MG63 (cell line): ENCODE measurements at places on chromosomes 16 and 17. TPM values are rescaled to one million over a fixed set of nuclear protein-coding genes. Genes with fewer than 3 reads are reported as not detected.

GRCh38 chr17:3657874-3658783, 10.2 kb downstream of the TAX1BP3 start:
- no peak for DNase-seq

DNA sequence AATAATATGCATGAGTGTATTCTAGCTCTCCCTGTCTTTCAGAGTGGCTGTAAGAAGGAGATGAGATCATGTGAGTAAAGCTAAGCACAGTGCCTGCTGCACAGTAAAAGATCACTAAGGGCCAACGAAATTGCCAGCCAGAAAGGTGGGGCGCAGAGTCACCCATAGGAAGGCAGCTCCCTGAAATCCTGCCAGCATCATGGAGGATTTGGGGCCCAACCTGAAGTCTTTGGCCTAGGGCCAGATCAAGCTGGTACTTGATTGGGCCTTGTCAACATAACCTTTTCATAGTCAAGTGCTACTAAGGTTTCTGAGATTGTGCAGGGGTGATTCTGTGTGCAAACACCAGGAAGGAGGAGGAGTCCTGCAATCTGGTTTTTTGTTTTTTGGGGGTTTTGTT, 16.5 kb downstream of the SCNN1B start:
- DNase-seq: no peak

- DNase-seq: no peak
Measured at GRCh38 chr17:55842405-55843158, 91.7 kb downstream of the PCTP start.

DNA sequence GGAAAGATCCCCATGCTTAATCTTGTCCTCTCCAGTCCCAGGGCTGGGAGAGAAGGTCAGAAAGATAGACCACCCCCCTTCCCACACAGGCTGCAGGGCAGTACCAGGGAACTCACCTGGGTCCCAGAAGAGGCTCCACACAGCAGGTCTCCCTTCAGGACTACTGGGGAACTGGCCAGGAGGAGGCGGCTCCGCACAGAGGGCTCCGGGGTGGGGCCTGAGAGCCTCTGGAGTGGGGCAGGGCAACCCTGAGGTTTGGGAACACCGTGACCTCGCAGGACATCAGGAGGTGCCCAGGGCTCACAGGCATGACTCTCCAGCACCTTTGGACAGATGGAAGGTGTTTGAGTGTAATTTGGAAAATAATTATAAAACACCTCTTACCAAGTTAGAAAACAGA, 11.0 kb downstream of the ABCA3 start:
- DNase-seq: no peak

GRCh38 chr17:50866950-50867362, 802 bp upstream of the TOB1 start:
- peak; percentile 67 for DNase-seq

GRCh38 chr16:54453871-54454270, 167.3 kb upstream of the IRX3 start:
- DNase-seq: no peak

GRCh38 chr17:82949984-82950383, 110.2 kb upstream of the ZNF750 start:
- DNase-seq: no peak

DNA sequence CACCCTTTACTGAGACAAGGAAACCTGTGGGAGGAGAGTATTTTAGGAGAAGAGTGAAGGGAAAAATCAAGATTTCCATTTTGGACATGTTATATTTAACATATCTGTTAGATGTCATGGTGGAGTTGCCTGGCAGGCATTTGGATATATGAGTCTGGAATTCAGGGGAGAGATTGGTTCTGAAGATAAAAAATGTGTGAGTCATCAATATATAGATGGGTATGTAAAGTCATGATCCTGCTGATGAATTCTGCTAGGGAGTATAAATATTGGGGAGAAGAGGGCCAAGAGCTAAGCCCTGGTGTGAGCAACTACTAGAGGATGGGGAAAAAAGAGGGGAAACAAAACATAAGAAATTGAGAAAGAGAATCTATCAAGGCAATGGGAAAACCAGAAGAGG, 151.3 kb upstream of the SOX9 start:
- no peak for DNase-seq

DNA sequence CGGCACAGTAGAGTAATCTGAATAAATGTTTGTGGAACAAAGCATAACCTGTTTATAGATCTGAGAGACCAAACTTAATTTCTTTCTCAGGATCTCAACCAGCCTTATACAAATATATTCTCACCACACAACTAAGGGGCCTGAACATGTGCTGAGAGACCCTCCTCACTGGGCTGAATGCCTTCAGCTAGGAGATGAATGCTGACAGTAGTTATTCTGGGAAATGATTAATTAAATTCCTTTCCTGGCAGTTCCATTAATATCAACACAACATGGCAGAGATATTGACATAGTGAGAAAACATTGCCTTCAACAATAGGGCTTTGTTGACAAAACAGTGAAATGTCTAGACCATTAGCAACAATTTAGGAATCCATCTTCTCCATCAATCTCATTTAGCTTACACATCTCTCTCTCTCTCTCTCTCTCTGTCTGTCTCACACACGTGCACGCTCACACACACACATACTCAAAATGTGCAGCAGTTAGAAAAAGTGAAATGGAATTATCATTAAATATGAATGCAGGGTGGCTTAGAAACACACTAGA, 780.8 kb upstream of the CDH8 start:
- DNase-seq: no peak

GRCh38 chr16:68384288-68385161, 63.8 kb downstream of the SMPD3 start:
- DNase-seq: no peak

DNA sequence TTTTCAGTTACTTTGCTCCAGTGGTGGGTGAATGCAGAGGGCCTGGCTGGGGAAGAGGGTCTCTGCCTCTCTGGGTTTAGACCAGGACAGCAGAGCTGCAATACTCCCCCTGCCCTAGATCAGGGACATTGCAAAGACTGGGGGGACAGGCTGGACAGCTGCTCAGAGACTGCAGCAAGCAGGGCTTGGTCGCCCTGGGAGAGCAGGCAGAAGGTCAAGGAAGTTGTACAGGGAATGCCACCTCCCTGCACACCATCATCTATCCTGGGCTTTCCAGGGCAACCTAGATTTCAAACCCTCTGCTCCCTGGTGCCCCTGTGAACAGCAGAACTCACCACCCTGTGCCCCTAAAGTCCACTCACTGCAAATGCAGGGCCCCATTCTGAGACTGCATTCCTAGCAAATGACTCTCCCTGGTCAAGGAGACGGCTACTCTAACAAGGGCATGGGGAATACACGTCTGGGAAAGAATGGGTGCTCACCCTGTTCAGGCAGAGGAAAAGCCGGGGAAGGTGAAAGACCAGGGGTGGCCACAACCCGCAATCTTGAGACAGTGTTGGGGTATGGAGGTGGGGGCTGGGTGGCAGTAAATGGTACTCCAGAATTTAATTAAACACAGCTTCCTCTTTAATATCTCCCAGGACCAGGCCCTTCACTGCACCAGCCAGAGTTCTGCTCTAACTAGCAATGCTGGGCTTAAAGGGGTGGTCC, 1.0 kb downstream of the KIFC3 start:
- DNase-seq: peak; percentile 83

- DNase-seq: no peak
Measured at GRCh38 chr16:82782715-82783251, 156.0 kb downstream of the CDH13 start.

- DNase-seq: peak; percentile 79
Measured at GRCh38 chr17:68821860-68822696, 133.1 kb downstream of the ABCA8 start.

GRCh38 chr17:67671493-67671892, 46.2 kb upstream of the NOL11 start:
- no peak for DNase-seq

DNA sequence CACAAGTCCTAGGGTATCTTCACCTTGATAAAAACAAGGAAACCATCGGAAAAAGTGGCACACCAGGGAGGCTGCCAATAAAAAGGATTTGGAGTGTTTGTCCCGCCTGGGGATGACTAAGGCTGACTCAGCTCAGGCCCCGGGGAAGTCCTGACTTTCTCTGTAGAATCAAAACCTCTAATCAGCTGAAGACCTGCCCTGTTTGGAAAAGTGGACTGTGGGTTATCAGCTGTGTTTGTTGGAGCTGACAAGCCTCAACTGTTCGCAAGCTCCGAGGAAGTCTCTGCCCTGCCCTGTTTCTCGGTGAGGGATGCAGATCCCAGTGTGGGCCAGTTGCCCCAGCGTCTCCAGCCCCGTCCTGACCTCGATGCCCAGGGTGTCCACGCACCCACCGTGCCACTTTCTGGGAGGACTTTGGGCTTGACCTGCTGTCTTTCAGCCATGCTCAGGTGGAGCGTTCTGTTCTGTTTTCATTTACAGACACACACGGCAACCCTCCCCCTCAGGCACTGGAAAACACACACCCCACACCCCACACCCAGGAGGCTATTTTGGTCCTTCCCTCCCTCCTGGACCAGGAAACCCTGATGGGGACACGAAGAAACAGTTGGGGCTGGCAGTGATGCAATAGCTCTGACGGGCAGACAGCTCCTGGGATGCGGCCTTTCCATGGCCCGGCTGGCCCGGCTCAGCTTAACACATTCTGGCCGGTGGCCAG, 27.6 kb upstream of the PITPNA start:
- DNase-seq: peak; percentile 83

DNA sequence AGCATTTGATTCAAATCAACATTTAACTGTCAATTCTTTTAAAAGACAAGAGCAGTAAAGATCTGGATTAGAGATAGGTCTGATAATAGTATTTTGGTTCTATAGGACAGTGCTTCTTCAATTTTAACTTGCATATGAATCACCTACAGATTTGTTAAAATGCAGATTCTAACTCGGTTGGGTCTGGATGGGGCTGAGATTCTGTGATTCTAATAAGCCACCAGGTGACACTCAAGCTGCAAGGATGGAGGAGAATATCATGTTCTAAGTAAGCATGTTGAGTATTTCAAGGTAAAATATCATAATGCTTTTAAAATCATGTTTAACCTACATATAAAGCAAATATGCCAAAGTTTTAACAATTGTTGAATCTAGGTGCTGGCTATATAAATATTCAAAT, 15.8 kb downstream of the TSPOAP1 start:
- DNase-seq: no peak

DNA sequence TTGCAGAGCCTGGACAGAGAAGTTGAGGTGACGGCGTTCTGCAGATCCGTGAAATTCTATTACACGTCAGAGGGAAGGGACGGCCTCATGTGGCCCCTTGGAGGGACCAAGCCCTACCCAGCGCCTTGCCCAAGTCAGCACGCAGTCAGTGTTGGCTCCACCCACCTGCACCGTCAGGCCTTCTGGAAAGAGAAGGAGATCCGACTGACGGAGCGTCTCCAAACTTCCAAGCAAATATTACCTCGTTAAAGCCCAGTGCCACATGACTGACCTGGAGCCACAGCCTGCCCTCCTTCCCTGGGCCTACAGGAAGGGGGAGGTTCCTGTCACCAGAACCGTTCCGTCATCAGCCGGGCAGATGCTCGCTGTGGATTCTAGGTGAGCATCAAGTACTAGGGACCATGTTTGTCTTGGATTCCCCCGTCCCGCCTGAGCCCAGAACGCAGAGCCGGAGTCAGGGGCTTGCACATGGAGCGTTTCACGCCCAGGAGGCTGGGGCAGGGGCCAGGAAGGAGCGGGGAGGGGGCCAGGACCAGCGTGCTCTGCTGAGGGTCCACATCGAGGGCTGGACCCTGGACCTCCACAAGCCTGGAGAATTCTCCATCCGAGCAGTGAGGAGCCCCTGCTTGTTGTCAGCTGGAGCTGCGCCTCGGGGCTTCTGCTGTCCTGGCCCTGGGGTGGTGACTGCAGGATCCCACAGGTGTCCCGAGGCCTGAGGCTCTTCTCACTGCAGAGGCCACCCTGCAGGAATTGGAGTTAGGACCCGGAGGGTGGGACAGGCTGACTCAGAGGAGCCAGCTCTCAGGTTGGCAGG, 22.6 kb upstream of the METRNL start:
- DNase-seq: no peak

GRCh38 chr17:50180111-50180510, 14.3 kb downstream of the SGCA start:
- no peak for DNase-seq

GRCh38 chr17:62572888-62573401, 54.5 kb upstream of the MRC2 start:
- no peak for DNase-seq

GRCh38 chr16:78689536-78689935, 590.1 kb downstream of the WWOX start:
- DNase-seq: no peak

- DNase-seq: no peak
Measured at GRCh38 chr17:41702712-41703111, 9.4 kb upstream of the GAST start.

DNA sequence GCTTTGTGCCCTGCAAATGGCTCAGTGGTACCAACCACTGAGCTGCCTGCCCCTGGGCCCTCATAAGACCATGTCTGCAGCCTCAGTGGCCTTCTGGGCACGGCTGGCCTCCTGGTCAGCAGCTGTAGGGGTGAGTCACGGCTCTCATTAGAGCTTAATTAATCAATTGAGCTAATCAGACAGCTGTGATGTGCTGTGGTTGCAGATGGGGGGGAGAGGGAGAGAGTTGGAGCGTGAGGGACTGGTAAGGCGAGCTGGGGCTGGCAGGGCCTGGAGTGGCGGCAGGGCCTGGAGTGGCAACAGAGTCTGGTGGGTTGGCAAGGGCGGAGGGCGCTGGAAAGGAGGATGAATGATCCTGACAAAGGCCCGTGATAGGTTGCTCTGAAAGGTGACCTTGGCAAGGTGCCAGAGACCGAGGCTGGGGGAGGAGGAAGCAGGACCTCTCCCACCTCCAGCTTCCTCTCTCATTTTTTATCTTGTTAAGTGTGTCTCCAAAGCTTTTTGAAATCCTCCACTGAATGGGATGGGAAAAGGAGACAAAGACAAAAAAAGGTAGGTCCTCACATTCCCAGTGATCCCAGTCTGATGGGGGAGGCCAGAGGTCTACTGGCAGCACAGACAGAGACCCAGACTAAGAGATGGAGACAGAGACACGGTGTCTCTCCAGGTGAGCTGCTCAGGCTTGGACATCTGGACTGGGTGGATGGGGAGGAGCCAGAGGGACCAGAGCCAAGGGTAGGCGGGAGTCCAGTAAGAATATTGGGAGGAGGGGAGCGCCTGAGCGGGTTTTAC, 41.6 kb downstream of the DCAKD start:
- no peak for DNase-seq

Gene TSNAXIP1
- 1.4 TPM in 1 of 2 replicates, not detected in the other for total RNA-seq

Gene BCAR1
- 52.7 and 54.6 TPM in 2 replicates for total RNA-seq

Gene GCGR
- total RNA-seq: not detected in 2 replicates

Gene IL17C
- total RNA-seq: not detected in 2 replicates

Gene TBC1D3
- total RNA-seq: not detected in 2 replicates

Gene KRTAP3-2
- total RNA-seq: not detected in 2 replicates

Gene KRT16
- total RNA-seq: not detected in 2 replicates

Gene CCDC144A
- total RNA-seq: 0.02 and 0.26 TPM in 2 replicates

Gene CHRNE
- total RNA-seq: 0.07 TPM in 1 of 2 replicates, not detected in the other

Gene LIG3
- total RNA-seq: 16.3 and 45.6 TPM in 2 replicates

Gene MKS1
- total RNA-seq: 16.8 and 27.4 TPM in 2 replicates

Gene GGA3
- total RNA-seq: 5.8 and 9.2 TPM in 2 replicates

Gene RCVRN
- not detected in 2 replicates for total RNA-seq
